ENCODE measurements at places on chromosomes 2 and 18.

DNA sequence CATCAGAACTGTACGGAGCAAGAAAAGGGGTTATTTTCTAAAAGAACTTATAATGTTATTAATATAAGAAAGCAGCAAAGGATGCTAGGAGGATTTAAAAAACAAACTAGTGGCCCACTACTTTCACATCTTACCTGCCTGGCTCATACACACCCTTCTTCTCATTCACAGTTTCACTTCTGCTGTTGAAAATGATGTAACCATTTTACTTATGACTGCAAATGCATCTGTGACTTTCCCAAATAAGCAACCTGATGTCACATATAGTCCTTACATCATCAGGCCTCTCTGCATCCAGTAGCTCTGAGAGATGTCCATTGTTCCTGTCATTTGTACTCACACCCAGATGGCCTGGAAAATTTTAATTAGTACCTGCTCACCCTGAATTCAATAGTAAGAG is 101.8 kb upstream of the MYO3B start:
- DNase-seq = no peak

DNA sequence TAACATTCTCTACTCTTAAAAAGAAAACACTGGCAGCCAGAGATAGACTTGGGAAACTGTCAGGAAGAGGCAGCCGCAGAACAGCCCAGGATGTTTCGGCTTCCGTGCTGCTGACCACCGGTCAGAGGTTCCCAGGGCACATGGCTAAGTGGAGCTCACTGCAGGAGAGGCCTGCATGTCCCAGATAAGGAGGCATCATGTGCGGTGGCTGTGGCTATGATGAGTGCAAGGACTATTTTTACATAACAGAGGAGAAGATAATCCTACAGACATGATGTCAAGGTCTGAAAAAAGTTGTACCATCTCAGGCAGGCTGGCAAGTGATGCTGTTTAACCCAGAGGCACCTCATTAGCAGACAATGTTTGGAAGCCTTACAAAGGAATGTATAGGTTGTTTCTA is 252.3 kb downstream of the CYRIA start:
- DNase-seq = no peak

GRCh38 chr2:10137053-10137843 is 14.7 kb downstream of the RRM2 start:
- no peak for DNase-seq

GRCh38 chr2:128371248-128371630 is 52.6 kb upstream of the HS6ST1 start:
- DNase-seq = no peak

GRCh38 chr2:64754570-64754969 is 100.9 kb upstream of the SERTAD2 start:
- no peak for DNase-seq

GRCh38 chr2:128421286-128421685 is 102.6 kb upstream of the HS6ST1 start:
- DNase-seq = no peak

GRCh38 chr2:103809415-103809814 is 1044.5 kb upstream of the POU3F3 start:
- no peak for DNase-seq

- DNase-seq = no peak
These were observed 42.2 kb downstream of the OTX1 start for GRCh38 chr2:63092857-63093256.

GRCh38 chr2:172640389-172640788 is 84.5 kb downstream of the PDK1 start:
- DNase-seq = no peak

DNA sequence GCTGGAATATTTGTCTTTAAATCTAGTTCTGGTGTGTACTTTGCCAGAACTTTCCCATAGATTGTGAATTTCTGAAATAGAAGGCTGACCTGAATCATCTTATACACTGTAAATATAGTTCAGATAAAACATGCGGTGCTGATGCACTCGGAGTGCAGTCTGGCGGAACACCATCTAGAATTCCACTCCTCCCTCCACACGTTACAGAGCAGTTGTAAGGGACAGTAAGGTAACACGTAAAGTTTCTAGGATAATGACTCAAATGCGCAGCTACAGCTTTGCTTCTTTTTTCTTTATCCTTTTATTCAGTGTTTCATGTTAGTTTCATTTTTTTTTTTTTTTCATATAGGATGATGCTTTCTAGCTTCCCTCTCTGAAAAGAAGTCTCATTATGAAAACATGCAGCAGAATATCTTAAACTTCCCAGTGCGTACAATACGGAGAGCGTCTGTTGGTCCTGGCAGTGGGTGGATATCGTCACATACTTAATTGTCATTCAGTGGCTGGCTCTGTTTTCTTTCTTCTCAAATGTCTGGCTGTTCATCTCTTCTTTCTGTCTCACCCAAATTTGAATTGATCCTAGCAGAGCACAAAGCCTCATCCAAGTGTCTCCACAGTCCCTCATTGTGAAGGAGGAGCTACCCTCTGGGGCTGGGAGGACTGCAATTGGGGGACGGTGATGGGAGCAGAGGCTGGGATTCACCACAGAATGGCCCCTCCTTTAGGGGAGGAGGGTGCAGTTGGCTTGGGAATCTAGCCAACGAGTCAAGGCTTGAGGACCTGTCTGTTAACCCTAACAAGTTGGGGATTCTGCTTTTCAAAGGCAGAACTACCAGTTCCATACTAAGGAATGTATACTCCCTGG is 138.8 kb downstream of the MYT1L start:
- no peak for DNase-seq

- DNase-seq = no peak
These were observed 118.2 kb downstream of the ZNF516 start for GRCh38 chr18:76376668-76377358.

- no peak for DNase-seq
These were observed 507.8 kb downstream of the FBXO15 start for GRCh38 chr18:73639788-73640187.

GRCh38 chr18:74796841-74797576 is 199.3 kb downstream of the ZNF407 start:
- no peak for DNase-seq

DNA sequence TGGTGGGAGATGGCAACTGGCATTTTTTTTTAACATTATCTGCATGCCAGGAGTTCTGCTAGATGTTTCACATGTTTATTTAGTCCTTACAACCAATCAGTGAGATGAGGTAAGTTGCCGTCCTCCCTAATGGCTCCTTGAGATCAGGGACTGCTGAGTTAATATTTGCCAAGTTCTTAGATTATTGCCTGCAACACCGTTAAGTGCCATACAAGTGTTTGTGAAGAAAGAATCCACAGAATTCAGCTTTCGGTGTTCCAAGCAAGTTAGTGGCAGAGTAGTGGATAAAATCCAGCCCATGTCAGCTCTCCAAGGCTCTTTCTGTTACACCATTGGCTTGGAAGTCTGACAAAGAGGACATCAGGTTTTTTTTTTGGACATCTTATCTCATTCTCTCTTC is 95.9 kb downstream of the C1QL2 start:
- DNase-seq = no peak

GRCh38 chr2:65456064-65456463 is 23.7 kb upstream of the SPRED2 start:
- no peak for DNase-seq

DNA sequence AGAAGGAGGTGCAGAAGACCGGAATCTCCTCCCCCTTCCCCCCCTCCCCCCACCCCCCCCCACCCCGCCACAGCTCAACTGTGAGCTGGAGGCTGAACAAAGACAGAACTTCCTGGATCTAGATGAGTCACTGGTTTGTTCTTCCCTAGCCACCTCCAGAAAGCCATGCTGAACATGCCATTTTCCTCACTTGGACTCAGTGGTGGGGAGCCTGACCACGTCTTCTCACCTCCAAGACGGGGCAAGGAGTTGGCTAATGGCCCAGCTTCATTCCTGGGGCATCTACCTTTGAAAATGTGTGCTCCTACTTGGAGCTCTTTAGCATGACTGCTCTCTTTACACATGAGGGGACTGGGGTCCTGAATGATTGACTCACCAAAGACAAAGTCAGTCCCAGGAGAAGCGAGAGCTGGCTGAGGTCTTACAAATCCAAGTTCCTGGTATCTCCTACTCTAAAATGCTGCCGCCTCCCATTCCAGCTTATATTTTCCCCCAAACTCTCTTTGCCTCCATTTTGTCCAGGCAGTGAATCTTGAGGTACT is 22.6 kb upstream of the FZD5 start:
- no peak for DNase-seq

GRCh38 chr18:60322591-60322990 is 50.0 kb downstream of the MC4R start:
- no peak for DNase-seq

DNA sequence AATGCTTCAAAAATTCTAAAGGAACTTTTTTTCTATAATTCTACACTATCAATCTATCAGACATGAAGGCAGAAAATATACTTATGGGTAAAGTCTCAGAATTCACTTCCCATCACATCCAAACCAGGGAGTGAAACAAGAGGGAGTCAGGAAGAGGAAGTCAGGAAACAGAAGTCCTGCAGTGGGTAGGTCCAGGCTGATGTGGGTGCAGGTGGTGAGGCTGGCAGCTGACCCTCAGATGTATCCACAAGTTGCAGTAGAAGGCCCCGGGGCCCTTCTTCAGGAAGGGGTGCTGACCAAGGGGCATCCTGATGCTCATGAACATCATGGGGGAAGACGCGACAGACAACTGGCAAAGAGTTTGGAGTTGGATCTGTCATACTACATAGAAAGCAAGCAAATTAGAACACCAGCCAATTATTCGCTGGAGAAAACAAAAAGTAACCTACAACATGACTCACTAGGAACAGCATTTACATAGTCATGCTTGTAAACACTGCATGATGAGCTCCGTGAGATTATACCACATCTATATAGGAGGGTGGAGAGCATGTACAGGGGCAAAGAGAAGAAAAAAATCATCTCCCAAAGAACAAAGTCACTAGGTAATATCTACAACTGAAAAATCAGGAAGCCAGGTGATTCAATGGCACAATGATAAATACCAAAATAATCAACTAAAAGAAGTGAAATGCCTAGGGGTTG is 4.2 kb downstream of the UXS1 start:
- no peak for DNase-seq

DNA sequence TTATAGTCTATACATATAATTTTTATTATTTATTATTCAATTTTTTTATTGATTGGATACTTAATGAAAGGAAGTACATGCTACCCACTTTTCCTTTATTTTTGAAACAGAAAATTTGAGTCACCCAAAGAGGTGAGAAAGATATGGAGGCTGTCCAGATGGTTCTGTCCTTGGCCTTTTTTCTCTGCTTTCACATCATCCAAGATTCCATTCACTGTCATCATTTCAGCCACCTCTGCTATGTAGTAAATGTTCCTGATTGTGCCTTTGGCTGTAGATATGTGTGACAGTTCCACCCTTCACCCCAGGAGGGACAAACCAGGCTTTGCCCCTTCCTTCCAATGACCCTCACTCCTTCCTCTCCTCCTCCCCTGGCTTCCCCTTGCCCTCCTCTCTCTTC is 675.7 kb upstream of the ID2 start:
- no peak for DNase-seq

- no peak for DNase-seq
These were observed 15.0 kb upstream of the IL1A start for GRCh38 chr2:112798979-112799975.

DNA sequence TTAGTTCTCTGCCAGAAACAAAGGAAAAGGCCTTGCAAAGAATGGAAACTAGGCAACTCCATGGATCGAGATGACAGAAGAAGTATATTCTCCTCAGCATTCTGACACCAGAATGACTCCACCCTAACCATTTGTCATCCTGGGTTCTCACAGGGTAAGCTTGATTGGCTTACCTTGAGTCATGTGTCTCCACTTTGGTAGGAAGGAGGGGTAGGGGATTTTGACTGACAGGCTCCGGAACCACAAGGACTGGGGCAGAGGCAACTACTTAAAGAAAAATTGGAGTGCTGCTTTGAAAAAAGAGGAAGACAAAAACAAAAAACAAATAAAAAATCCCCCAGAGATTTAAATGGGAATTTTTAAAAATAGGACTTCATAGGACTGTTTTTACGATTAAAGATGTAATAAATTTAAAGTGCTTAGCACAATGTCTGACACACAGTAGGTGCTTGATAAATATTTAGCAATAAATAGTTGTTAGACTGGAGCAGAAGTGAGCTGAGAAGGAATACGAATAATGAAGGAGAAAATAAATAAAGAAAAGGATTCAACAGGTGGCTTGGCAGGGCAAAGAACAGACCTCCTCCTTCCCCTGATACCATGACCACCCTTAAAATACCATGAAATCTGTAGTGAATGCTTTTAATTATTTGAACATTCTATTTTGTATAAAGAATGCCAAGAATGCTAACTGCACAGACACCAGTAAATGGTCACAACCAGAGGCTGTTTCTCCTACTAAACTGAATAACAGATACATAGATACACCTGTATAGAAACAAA is 230.2 kb downstream of the CDCA7 start:
- DNase-seq = no peak

GRCh38 chr2:182954789-182955188 is 83.5 kb downstream of the NCKAP1 start:
- no peak for DNase-seq

DNA sequence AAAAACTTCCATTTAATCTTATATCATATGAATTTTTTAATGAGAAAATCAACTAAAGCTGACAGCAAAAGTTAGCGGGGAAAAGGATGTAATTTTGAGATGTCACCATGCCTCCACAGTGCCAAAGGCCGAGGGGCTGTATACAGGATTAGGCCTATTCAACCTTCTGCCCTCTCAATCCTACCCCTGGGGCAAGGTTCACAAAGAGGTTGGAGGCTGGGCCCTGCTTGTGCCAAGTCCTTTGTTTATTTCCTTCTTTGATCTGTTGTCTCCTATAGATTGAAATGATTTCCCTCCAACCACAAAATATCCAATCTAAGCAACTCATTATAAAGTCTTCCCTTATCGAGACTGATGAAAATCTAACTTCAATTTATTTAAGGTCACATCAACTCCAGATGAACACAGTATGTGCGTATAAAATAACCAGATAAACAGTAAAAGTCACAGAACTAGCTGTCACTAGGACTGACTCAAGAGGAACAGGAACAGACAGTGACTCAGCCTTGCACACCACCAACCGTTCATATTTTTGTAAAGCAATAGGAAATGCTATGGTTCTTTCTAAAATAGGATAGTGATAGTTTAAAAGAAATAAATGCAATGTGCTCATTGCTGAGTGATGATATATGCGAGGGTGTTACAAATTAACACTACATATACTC is 95.8 kb downstream of the SLC25A12 start:
- DNase-seq = no peak

All from progenitor cell of endocrine pancreas (in vitro differentiated cells).